ENCODE measurements at places on chromosomes 11 and 22.

GRCh38 chr11:123020968-123021367 is 39.3 kb upstream of the BSX start:
- peak; percentile 36 for DNase-seq

DNA sequence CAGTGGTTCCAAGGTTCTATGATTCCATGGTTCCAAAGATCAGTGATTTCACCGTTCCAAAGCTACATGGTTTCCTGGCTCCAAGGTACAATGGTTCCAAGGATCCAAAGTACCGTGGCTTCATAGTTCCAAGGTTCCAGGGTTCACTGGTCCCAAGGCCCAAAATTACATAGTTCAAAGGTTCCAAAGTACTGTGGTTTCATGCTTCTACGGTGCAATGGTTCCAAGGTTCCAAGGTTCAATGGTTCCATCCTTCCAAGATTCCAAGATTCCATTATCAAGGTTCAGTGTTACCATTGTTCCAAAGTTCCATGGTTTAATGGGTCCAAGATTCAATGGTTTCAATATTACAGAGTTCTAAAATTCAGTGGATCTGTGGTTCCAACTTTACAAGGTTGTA is 43.0 kb upstream of the SEPTIN5 start:
- DNase-seq, result no peak

GRCh38 chr11:130436171-130436570 is 7.8 kb upstream of the ADAMTS8 start:
- DNase-seq, result no peak

DNA sequence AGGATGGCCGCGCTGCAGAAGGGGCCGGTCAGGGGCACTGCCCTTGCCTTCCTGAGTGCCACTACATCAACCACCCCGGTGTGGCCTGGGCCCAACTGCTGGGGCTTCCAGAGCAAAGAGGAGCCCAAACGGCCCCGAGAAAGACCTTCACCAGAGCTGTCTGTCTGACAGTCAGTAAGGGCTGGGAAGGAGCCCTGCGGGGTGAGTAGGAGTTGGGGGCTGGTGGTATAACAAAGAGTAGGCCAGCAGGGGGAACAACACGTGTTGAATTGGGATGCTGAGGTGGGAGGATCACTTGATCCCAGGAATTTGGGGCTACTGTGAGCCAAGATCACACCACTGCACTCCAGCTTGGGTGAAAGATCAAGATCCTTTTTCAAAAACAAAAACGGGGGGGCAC is 3.9 kb downstream of the GSTT4 start:
- no peak for DNase-seq

DNA sequence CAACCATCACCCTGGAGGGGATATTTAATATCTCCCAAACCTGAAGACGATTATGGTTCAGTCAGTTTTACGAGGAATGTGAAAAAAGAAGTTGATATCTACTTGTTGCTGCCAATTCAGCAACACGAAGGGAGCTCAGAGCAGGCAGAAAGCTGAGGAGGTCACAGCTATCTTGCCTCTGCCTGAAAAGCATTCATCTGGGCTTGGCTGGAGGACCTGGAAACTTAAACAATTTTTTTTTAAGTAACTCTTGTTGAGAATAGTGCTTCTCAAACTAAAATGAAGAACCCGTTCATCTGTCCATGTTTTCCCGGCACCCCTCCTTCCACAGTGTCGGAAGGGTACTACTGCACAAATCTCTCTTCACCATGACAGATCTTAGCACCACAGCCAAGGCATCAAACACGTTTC is 98.9 kb downstream of the MICAL3 start:
- no peak for DNase-seq

GRCh38 chr11:82775736-82776346 is 42.2 kb upstream of the FAM181B start:
- DNase-seq, result peak; percentile 3

- DNase-seq, result no peak
These were observed 57.6 kb upstream of the NECTIN1 start for GRCh38 chr11:119786431-119787073.

DNA sequence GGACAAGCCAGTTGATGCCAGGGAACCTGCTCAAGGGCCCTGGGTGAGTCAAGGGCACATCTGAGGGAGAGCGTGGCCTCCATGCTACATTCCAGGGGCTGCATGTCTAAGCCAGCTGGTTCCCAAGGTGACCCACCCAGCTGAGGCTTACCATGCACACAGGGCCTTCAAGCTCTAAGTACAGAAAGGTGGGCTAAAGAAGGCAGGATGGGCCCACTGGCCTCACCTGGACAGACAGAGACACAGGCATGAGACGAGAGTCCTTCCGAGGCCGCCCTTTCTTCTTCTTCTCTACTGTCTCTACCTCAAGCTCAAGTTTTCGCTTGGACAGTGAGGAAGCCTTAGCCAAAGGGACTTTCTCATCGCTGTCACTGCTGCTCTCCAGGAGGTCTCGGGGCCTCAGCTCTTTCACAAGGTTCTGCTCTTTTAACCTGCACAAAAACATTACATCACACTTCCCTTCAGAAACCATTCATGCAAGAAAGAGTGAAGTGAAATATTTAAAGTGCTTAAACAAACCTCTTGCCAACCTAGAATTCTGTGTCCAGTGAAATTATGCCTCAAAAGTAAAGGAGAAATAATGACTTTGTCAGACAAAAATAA is 69.9 kb downstream of the HIRA start:
- DNase-seq, result peak; percentile 85

DNA sequence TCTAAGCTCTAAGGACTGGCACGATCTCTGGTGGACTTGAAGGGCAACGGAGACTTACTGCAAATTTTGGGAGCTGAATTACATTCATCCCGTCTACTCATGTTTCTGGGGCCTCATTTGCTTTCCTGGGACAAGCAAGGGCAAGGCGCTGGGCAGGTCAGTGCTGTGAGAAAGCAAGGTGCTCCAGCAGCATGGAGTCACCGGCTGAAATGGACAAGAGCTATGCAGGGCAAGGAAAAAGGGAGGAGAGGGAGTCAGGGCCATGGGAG is 25.6 kb downstream of the FLI1 start:
- no peak for DNase-seq

- DNase-seq, result no peak
These were observed 351.8 kb downstream of the CASP12 start for GRCh38 chr11:104546501-104546900.

DNA sequence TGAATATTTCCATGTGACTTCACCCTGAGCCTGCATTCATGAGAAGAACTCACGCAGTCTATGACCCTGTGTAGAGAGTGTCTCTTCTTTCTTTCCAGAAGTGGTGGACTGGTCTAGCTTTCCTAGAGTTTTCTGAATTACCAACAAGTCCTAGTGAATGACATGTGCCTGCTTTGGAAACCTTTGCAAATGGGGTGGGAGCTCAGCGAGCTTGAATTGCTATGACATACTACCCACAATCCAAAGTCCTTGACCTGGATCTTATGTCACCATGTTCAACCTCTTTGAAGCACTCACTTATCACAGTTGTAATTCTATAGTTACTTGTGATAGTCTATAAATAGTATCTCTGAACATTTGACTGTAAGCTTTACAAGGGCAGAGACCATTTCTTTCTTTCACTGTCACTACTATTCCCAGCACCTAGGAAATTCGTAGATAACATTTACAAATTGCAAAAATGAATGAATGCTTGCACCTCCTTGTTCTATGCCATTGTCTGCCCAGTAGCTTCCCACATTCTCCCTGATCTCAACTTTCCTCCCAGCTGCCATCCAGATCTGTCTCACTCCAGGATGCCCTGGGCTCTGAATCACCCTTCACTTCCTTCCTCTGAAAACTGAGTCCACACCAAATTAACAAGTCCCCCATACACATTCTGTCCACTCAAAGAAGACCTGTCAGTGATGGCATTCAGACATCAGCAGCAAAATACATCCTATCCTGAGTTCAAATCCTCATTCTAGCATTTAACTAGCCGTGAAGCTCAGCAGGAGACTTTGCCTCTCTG is 201.9 kb upstream of the SESN3 start:
- DNase-seq, result no peak

- no peak for DNase-seq
These were observed 75.2 kb downstream of the ZNRF3 start for GRCh38 chr22:28958611-28959010.

DNA sequence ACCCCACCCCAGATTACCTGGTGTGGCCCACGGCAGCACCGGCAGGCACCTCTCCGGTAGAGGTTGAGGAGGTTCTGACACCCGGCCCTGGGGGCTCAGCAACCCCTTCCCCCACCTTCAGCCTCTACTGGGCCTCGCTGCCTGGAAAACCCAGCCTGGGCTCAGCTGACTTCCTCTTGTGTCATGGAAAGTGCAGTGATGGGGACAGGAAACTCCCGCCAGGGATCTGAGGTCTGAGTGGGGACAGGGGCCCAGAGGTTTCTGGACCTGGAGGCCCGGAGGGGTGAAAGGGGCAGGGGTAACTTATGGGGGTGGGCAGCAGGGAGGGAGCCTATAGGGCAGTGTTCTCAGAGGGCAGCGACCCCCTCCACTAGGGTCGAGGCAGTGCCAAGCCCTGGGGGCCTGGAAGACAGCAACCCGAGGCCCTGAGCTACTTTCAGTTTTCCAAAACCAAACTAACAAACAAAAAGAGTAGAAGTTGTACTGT is 10.0 kb upstream of the CD5 start:
- DNase-seq, result peak; percentile 37

DNA sequence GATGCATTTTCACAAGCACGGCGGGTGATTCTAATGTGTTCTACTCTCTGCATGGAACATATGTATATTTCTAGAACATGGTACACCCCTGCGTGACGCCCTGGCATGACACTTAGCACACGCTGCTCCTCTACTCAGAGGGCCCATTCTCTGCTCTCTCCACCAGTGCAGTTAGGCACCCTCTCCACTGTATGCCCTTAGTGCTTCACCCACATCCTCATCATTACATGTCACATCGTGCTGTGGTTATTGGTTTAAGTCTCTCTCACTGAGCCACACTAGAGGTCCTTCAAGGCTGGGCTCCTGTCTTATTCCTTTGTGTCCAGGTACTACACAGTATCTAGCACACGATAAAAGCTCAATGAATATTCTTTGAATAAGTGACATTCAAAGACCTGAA is 16.7 kb downstream of the TMPRSS13 start:
- no peak for DNase-seq

DNA sequence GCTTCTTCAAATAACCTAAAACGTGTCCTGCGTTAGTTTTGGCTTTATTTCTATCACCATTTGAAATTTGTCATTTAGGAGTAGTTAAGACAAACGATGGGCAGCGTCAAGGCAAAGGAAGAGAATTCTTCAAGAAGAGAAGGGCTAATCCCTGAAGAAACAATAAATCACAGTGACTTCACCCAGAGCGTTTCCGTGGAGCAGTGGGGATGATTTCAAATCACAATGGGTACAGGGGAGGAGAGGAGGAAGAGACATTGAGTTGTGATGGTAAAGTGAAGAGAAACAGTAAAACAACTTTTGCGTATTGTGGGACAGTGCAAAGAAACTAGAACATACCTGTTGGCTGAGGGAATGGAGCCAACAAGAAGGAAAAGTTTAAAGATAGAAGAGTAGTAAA is 9.7 kb downstream of the PDGFD start:
- no peak for DNase-seq

DNA sequence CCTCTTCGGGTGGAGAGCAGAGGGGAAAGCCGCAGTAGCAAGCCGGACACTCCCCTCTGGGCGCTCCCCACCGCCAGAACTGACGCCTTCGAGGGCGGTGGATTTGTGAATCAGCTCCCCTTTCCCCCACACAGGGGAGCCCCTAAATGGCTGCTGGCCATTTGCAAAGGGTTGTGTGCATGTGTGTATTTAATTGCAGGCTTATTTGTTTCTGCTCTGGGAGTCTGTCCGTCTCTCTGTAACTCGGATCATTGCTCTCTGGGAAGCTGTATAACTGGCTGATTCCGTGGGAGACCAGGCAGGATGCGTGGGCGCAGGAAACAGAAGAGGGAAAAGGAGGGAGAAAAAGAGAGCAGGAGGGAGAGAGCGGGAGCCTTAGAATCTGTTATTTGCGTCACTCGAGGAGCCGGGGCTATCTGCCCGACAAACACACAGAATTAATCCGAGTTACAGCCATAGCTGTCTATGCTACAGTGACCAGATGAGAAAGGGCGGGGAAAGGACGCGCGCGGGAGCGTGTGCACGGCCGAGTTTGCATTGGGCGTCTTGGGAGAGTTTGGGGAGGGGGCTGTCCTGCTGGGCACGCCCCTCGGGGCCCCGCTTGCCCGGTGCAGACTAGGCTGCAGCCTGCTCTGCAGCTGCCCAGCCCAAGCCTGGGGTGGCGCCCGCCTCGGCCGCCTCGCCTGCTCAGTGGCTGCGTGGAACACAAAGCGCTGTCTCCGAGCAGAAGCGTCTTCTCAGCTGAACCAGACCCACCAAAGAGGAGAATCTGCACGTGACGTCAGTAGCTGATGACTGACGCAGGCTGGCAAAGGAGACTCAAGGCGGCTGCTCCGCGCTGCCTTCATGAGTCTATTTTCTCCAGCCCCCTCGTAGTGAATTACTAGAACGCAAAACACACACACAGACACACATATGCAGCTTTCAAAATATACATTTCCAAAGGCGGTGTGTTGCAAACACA is 105.3 kb upstream of the HSD17B12 start:
- DNase-seq, result no peak

- no peak for DNase-seq
These were observed 13.7 kb upstream of the RAB38 start for GRCh38 chr11:88188932-88189253.

DNA sequence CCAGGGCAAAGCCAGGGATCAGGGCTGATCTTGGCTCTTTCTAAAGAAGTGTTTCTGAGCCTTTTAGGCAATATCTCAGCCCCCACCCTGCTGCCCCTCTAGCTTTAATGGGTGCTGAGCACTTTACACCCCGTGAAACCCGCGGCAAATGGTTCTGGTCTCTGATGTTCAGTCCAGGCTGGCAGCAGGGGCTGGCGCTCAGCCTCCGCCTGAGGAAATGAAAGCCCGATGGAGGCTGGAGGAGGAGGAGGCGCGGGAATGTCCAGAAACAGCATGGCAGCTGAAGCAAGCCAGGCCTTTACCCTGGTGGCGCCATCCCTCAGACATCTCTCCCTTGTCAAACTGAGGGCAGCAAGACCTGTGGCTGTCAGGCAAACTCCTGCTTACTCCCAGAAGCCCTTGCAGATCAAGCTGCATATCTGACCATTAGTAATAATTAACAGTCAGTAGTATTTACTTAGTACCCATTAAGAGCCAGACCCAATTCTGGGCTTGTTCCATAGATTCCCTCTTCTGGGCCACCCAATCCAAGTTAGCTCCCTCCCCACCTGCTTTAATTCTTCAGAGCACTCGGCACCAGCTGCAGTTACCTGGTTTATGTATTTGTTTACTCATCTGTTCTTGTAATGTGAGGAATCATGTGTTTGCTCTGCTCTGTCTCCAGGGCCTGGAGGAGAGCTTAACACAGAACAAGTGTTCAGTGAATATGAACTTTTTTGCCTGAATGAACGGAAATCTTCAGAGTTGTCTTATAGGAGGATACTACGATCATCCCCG is 15.0 kb upstream of the ALX4 start:
- DNase-seq, result no peak

- no peak for DNase-seq
These were observed 6.5 kb downstream of the TENM4 start for GRCh38 chr11:79434283-79434682.

- DNase-seq, result no peak
These were observed 31.9 kb upstream of the NRGN start for GRCh38 chr11:124707829-124708228.

DNA sequence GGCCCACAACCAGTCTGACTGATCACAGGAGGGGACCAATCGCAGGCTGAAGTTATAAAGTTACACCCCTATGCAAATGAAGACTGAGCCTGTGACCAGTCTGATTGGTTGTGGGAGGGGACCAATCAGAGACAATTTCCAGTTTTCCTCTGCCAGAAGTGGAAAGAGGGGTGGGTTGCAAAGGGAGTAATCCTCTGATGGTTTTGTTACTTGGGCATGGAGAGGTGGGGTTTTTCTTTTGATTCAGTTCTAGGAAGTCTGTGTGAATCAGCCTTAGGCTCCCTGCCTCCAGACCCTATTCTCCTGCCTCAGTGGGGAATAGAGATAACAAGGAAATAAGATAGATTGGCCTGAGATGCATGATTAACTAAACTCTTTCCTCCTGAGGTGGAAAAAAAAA is 9.9 kb downstream of the OR6M1 start:
- DNase-seq, result no peak
